ENCODE measurements at places on chromosomes 5 and 9. TPM values are rescaled to one million over a fixed set of nuclear protein-coding genes. Genes with fewer than 3 reads are reported as not detected.

Gene SPATA31C1
- not detected for total RNA-seq

Gene PCDHGA3
- total RNA-seq = 0.39 TPM

Gene IL9
- not detected for total RNA-seq

GRCh38 chr5:168658394-168658793, 79.2 kb upstream of the PANK3 start:
- no peak for DNase-seq

DNA sequence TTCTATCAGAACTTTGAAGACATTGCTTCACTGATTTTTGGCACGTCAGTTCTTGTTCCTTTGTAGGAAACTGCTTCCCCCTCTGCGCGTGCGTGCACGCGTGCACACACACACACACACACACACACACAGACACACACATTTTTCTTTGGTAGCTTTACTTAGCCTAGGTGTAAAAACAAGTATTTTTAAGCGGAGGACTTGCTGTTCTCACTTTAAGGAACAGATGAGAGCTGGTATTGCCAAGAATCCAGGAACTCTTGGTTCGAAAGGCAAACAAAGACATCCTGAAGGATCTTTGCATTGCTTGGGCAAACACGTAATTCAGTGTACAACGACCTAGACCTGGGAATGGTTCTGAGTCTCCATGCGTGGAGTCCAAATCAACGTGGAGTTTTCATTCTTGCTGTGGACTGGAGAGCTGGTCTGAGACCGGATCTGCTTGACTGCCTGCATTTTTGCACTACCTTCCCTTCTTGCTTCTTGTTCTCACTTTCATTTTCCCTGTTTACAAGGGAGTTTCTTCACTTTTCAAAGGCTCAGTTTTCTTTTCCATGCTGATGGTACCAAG, 8.2 kb downstream of the TMEM268 start:
- DNase-seq = no peak

GRCh38 chr9:22210936-22211335, 201.8 kb upstream of the CDKN2B start:
- no peak for DNase-seq

GRCh38 chr9:32508728-32509127, 17.3 kb downstream of the RIGI start:
- DNase-seq = no peak

Gene LCN9
- 3.7 TPM for total RNA-seq

All from H1 (cell line).